Heart right ventricle (tissue), 16 donors: ENCODE measurements at places on chromosomes 7 and 10. TPM values are rescaled to one million over a fixed set of nuclear protein-coding genes. Genes with fewer than 3 reads are reported as not detected.
A peak's percentile ranks its signal among the peaks of the same experiment; 100 is the strongest.

DNA sequence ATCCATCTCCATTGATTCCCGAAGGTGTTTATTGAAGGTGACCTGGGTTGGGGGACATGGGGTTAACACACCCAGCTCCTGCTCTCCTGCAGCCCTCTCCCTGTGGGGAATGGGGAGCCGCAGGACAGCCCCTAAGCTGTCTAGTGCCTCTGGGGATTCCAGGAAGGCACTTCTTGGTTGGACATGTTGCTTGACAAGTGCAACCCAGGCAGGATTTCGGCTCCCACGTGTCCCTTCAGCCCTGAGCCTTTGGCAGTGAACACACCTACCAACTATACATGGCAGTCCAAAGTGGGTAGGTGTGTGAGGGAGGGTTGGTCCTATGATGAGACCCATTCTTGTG, 43.9 kb downstream of the DOCK1 start:
- no peak for DNase-seq

GRCh38 chr7:12316925-12317324, 86.7 kb downstream of the VWDE start:
- DNase-seq: no peak

- no peak for DNase-seq
Measured at GRCh38 chr10:100148353-100149211, 37.2 kb downstream of the ERLIN1 start.

- no peak for DNase-seq
Measured at GRCh38 chr7:81267508-81267907, 348.7 kb upstream of the SEMA3C start.

- DNase-seq: no peak
Measured at GRCh38 chr7:88355011-88355410, 48.3 kb upstream of the STEAP4 start.

GRCh38 chr7:37769726-37770125, 78.7 kb upstream of the NME8 start:
- no peak for DNase-seq

- DNase-seq: no peak
Measured at GRCh38 chr7:149624006-149624405, 126.4 kb upstream of the ZNF746 start.

GRCh38 chr7:27608776-27609495, 53.7 kb downstream of the HIBADH start:
- no peak for DNase-seq

- peak; percentile 53 for DNase-seq
Measured at GRCh38 chr10:71241830-71242621, 29.7 kb downstream of the UNC5B start.

DNA sequence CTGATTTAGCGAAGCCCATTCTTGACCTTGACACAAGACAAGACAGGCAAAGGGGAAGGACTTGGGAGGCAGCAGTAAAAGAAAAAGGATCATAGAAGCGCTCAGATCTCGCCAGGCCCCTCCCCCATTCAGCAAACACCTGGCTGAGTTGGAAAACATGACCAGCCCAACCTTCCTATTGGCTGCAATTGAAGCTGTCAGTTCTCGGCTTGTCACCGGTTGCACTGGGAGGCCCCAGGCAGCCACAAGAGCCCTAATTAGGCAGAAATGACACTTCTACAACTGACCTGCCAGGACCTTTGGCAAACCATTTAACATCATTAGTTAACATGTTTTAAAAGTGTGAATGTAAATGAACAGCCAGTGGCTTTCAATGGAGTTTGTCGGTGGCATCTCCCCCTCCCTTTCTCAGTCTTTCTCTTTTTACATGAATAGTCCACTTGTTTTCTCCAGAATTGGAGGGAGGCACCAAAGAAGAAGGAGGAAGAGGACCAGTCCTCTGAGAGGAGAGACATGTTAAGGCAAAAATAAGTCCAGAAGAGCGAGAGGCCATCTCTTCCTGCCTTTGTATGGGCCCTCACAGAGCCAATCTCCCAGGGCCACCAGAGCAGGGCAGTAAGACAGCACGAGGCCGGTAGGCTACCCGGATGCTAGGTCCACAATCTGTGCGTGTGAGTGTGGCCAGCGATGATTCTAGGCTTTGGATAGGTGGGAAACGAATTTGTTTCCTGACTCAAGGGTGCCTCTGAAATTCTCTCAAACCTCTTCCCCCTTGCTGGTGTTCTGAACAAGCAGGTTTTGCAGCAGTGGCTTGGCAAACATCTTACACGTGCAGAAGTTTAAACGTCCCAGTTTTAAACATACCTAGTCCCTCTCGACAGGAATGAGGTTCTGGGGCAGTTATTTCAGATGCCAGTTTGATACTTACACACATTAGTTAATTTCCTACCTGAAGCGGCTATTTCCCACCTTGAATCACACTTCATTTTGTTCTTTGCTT, 15.0 kb upstream of the ENO4 start:
- DNase-seq: no peak

- DNase-seq: no peak
Measured at GRCh38 chr7:73987298-73987697, 40.7 kb upstream of the ELN start.

GRCh38 chr7:150936018-150936417, 42.1 kb downstream of the KCNH2 start:
- DNase-seq: no peak

- no peak for DNase-seq
Measured at GRCh38 chr7:155296006-155296787, 1.5 kb upstream of the INSIG1 start.

DNA sequence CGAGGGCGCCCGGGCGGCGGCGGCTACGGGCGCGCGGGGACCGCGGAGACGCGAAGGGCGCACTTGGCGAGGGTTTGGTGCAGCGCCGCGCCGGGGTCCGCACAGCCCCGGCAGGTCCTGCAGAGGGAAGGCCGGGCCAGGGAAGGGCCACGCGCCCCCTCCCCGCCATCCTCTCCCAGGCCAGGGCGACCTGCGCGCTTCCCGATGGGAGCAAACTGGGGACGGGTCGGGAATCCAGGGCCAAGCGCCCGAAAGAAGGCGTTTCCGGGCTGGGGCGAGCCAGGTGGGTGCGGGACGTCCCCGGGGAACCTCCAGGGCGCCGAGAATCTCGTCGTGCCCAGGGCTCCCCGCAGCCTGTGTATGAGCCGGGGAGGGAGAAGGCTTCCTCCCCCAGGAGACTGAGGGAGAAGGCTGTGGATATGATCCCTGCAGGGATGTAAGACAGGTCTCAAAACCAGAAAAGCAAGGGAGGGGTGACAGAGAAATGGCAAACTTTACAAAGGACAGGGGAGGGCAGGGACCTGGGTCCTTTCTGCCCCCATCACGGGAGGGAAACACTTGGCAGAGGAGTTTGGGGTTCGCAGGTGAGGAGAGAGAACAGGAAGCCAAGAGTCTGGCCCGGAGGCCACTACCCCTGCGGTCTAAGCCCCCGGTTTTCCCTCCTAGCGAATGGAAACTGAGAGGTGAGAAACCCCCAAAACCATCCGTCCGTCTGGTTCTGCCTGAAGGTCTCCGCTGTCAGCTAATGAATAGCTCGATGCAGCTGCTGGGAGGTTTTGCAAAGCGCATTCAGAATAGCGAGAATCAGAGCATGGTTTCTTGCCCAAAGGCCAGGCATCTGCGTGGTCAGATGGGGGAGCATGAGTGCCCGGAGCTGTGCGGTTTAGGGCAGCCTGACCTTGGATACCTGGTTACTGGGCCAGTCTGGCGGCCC, 674 bp downstream of the AMZ1 start:
- DNase-seq: no peak

- DNase-seq: no peak
Measured at GRCh38 chr10:3749600-3749999, 35.4 kb downstream of the KLF6 start.

- no peak for DNase-seq
Measured at GRCh38 chr7:114722562-114722961, 199.3 kb upstream of the MDFIC start.

The CYP3A5 gene
- total RNA-seq: not detected

The CPN1 gene
- not detected for total RNA-seq

The GPC2 gene
- total RNA-seq: 0.90 TPM

The PHYHIPL gene
- total RNA-seq: not detected

The UTF1 gene
- not detected for total RNA-seq

The GSDME gene
- total RNA-seq: 4.3 TPM

The LRWD1 gene
- total RNA-seq: 10.2 TPM

The TSPAN14 gene
- total RNA-seq: 28.0 TPM

The FKBP6 gene
- total RNA-seq: not detected

The ZNF273 gene
- total RNA-seq: 1.2 TPM
